ENCODE measurements at places on chromosomes 12 and 14. TPM values are rescaled to one million over a fixed set of nuclear protein-coding genes. Genes with fewer than 3 reads are reported as not detected.

- peak; percentile 89 for DNase-seq
Observed at GRCh38 chr12:108633534-108634248, at the start of gene SELPLG. Gene SELPLG, minus strand, starts transcription at chr12:108633894. Its CDS starts 9,587 bp downstream, at chr12:108624307.

DNA sequence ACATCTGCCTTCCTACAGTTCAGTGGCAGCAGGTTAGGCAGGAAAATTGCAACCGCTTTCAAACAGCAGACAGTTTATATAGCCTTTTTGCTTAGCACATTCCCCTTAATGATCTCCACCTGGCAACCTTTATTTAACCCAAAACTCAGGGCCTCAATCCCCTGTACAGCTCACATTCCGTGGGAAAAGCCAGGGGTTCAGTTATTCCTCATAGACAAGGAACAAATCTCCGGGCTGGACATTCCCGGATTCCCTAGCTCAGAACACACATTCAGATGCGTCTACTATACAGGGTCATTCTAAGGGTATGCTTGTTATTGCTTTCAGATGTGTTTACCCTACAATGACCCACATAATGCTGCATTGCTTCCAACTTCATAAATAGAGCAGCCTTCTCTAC, 73.8 kb upstream of the DCN start:
- DNase-seq, result no peak

GRCh38 chr14:88746052-88746451, 46.7 kb downstream of the EML5 start:
- no peak for DNase-seq

DNA sequence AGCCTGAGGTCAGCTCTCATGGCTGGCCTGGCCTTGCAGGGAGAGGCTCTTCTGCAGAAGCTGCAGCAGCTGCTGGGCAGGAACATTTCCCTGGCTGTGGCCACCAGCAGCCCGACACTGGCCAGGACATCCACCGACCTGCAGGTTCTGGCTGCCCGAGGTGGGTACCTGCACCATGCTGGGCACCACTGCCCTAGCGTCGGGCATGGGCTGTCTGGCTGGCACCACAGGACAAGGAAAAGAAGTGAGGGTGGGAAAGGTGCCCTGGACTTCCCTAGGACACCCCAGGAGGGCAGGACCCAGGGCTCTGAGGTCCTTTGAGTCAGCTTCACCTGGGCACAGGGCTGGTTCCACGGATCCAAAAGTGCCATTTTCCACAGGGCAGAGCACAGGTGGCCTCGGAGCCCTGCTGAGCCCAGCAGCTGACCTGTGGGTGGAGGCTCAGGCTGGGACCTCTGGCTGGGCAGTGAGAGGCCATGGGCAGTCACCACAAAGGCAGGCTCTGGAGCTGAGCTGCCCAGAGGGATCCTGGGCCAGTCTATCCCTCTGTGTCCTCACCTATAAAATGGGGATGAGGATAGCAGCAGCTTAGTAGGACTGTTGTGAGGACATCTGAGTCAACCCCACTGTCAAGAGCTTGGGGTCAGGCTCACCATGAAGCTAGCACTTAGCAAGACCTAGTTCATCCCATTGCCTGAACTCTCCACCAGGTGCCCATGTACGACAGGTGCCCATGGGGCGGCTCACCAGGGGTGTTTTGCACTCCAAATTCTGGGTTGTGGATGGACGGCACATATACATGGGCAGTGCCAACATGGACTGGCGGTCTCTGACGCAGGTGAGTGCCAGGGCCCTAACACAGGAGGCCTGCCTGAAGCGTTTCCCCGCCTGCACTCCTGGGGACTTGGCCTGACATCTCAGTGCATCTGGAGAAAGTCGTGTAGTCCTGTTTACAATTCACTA, 4.9 kb downstream of the PLD4 start:
- DNase-seq, result no peak

- DNase-seq, result peak; percentile 65
Observed at GRCh38 chr12:116591855-116592637, 32.9 kb downstream of the MAP1LC3B2 start.

DNA sequence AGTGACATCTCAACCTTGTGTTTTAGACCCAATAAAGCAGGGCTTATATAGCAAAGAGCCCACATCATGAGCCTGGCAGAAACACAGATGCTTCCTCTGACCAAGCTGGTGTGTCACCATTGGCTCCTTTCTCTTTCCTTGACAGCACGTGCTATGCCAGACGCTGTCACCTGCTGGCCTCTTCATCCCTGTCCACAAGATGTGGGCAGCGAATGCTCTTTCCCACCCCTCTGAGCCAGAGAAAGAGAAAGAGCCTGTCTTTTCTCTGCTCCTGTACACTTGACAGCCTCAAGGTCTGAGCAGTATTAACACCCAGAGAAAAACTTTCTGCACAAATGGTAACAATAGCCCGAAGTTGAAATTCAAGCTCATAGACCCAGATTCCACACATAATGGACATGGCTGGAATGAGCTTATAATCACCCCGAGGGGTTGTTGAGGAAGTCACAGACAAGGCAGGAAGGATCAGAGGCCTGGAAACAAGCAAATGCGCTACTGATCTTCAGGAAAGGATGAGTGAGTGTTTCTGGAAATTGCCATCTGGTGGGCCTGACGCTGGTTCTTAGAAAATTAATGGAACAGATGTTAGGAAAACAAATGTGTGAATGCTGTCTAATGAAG, 8.9 kb downstream of the TGFB3 start:
- DNase-seq, result no peak

DNA sequence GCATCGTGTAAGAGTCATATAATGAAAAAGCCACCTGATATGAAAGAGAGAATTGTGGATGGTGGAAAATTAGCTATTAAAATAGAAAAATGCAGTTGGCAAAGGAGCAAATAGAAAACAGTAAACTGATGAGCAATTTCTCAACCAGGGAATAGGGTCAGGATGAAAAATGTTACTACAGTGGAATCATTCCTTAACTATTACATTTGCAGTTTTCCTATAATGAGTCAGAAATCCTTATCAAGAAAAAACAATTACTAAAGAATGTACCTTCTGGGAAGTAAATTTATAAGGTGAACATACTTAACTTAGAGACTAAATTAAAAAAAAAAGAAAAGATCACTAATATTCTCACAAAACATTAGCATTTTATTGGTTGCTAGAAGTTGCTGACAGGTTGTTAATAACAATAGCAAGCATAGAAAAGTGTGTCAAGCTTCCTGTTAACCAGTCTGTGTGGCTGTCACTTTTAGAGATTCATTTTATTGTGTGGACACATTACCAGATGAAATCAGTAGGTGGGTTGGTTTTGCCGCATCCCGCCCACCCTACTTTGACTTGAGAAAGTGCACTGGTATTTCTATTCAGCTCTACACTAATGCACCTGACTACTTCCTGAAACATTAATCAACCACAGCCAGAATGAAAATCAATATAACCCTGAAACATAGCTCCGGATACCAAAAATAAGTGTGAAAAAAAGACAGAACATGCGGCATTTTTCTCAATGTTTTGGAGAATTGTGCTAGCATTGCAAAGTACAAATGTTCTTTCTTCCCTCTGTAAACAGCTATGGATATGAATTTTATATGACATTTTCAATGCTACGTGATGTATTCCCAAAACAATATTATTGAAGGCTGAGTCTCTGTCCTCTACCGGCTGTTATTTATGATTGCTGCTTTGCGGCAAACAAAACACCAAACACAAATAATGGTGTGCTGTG, 576.7 kb downstream of the SLC16A7 start:
- no peak for DNase-seq

- no peak for DNase-seq
Observed at GRCh38 chr14:79680087-79680486, 531.2 kb downstream of the DIO2 start.

DNA sequence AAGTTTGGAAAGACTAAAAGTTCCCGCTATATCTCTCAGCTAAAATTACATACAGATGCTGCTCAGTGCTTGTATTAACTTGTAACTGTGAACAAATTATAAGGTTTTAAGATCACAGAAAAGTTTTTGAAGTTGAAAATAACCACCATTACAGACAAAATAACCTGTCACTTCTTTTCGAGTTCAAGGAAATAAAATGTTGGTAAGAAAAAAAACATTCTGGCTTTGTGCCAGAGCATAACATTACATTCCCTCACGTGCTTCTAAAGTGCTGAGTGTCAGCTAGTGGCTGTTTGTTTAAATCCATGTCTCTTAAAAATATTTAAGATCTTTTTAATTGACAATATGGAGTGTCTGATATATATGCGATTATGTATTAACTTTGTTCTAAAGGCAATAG, 27.2 kb upstream of the ADAMTS20 start:
- DNase-seq, result no peak

DNA sequence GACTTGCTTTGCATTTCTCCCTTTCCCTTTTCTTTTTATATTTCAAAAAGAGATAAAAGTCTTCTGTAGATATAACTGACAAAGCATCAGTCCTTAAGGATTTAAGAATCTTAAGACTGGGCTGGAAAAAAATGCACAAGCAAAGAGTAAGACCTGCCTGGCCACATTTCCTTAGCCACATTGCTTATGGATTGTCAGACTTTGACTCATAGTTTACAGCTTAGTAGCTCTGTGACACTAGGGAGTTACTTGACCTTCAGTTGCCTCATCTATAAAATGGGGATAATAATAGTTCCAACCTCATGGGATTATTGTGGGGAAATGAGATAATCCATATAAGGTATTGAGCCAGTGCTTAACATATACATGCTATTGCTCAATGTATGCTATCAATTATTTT, 66.4 kb upstream of the STK38L start:
- no peak for DNase-seq

DNA sequence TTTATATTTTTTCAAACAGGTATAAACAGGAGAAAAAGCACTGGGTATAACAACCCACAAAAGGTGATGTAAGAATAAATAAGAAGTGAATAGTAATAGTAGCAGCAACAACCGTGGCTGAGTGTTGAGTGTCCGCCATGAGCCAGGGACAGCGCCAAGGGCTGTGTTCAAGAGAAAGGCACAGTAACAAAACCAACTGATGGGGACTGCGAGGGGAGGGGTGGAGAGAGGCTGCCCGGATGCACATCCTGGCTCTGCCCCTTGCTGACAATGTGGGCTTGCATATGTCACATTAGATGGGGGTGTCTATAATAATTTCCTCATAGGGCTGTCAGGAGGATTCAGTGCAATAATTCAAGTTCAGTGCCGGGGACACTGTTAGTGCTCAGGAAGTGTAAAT, 912.4 kb downstream of the VRK1 start:
- DNase-seq, result no peak

GRCh38 chr12:92118826-92119536, 26.7 kb downstream of the BTG1 start:
- DNase-seq, result no peak

DNA sequence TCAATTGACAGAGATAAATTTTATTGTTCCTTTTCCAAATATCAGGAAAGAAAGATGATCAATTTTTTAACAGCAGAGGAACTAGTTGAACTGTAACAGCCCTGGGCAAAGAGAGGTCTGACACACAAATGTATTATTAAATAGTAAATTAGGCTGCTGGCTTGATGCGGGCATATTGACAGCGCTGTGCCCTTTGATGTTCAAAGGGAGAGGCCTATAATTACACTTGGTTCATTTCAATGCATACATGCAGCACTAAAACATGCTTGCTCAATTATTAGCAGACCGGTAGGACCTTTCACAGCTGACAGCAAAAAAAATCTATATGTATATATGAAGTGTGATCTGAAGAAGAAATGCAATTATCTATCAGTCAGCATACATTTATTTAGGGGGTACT, 219.8 kb downstream of the SLC2A13 start:
- no peak for DNase-seq

Gene TTC6
- total RNA-seq, result not detected

Gene ADAM21
- total RNA-seq, result 0.38 TPM

Measured in Right ventricle myocardium inferior (tissue), 1 donor.